Activated CD4-positive, CD25-positive, alpha-beta regulatory T cell treated with anti-CD3 and anti-CD28 coated beads, Interleukin-2, amount 50 U/mL, for 24 hours (primary cell): ENCODE measurements at places on chromosomes 13 and 19.

- ATAC-seq = no peak
These were observed 418.3 kb downstream of the DIAPH3 start for GRCh38 chr13:59745392-59745788.

GRCh38 chr19:4069331-4069959 is 2.7 kb upstream of the ZBTB7A start:
- ATAC-seq = no peak

DNA sequence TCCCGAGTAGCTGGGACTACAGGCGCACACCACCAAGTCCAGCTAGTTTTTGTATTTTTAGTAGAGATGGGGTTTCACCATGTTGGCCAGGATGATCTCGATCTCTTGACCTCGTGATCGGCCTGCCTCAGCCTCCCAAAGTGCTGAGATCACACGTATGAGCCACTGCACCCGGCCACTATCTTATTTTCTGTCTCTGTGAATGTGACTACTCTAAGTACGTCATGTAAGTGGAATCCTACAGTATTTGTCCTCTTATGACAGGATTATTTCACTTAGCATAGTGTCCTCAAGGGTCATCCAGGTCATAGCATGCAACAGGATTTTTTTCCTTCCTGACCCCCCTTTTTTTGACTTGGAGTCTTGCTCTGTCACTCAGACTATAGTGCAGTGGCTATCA is 4.8 kb upstream of the TMEM91 start:
- ATAC-seq = no peak

DNA sequence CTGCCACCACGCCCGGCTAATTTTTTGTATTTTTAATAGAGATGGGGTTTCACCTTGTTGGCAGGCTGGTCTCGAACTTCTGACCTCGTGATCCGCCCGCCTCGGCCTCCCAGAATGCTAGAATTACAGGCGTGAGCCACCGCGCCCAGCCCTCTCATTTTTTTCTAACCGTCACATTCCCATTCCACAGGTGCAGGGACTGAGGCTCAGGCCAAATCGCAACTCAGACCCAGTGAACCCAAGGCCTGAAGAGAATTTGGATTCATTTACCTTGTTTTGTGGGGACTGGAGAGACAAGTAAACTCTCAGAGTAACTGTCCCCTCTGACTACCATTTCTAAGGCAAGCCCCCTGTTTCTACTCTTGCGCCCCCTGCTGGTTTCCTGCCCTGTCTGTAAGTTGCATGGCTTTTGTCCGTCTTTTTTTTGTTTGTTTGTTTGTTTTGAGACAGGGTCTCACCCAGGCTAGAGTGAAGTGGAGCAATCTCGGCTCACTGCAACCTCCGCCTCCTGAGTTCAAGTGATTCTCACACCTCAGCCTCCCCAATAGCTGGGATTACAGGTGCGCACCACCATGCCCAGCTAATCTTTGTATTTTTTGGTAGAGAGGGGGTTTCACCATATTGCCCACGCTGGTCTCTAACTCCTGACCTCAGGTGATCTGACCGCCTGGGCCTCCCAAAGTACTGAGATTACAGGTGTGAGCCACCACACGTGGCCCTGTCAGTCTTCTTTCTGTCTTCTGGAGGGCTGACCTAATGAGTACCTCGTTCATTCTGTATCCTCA is 2.3 kb upstream of the STRN4 start:
- no peak for ATAC-seq

- no peak for ATAC-seq
These were observed 82.2 kb downstream of the MIPEP start for GRCh38 chr13:23806874-23807526.

- no peak for ATAC-seq
These were observed 6.8 kb upstream of the MRPS31 start for GRCh38 chr13:40777809-40778175.

- no peak for ATAC-seq
These were observed 465.0 kb downstream of the DCT start for GRCh38 chr13:94014461-94014860.

DNA sequence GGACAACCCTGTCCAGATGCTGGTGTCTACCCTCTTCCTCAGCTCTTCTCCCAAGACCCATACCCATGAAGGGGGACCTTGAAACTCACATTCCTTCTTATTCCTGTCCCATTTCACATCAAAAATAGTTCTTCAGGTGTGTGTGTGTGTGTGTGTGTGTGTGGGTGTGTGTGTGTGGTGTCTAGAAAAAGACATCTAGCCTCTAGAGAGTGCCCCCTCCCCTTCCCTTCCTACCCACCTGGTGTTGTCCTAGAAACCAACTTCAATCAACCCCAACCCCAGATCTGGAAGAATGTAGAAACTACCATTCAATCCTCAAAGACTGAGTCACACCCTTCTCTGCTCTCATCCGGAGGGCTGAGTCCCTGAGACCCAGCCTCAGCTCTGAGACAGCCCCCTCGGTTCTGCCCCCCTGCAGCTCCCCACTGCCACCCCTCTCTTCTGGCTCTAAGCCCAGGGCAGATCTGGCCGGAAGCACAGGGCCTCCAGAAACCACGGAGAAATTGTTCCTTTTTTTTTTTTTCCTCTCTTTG is 3.5 kb downstream of the KCNN4 start:
- ATAC-seq = no peak

- ATAC-seq = no peak
These were observed 101.6 kb downstream of the RGCC start for GRCh38 chr13:41558781-41559560.

DNA sequence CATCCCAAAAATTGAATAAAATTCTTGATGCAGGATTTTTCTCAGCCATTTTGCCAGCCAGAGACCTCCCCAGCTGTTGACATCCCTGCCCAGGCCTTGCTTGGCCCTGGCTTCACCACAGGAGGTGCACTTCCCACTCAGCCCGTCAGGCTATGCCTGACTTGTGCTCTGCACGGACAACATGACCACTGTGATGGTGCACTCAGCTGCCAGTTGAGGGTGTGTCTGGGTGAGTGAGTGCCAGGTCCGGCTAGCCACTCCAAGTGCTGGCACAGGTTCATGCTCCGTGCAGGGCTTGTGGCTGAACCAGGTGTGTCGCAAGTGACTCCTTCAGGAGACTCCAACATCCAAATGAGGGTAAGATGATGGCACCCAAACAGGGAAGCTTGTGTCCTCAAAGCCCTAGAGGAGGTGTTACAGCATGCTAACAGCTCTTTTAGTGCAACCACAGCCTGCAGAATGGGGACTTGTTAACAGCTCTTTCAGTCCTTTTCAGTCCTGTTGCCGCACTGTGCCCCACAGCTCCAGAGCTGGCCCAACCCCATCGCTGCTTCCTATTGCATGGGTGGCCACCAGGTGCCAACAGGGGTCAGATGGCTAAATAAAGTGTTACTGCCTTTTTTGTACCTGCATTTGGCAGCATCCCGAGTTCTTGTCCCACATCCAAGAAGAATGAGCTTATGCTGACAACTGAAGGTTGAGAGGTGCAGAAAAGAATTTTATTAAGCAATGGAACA is 380.7 kb downstream of the SLITRK5 start:
- ATAC-seq = no peak

- no peak for ATAC-seq
These were observed 1374.8 kb downstream of the PCDH9 start for GRCh38 chr13:65855242-65855805.

DNA sequence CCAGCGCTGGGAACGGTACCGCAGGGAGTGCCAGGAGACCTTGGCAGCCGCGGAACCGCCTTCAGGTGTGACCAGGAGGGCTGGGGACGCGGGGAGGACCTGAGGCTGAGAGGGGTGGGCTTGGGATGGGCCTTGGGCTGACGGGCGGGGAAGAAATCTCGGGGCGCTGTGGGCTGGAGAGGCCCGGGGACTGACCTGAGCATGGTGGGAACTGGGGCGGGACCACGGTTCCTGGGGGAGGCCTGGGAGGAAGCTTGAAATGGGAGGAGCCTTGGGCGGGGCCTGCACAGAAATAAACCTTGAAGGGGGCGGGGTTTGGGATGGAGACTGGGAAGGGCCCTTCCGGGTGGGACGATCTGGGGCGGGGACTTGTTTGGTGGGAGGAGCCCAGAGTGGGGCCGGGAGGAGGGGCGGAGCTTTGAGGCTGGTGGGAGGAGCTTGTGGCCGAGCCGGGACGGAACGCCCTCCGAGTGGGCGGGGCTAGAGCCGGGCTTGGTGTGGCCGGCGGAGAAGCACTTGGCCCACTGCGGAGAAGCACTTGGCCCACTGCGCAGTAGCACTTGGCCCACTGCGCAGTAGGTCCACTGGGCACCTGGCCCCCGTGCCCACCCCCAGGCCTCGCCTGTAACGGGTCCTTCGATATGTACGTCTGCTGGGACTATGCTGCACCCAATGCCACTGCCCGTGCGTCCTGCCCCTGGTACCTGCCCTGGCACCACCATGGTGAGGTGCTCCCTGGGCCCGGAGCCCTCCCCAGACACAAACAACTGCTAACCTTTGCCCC is 2.8 kb downstream of the GIPR start:
- no peak for ATAC-seq

- ATAC-seq = no peak
These were observed 827.7 kb upstream of the PCDH9 start for GRCh38 chr13:68057836-68058235.

- ATAC-seq = no peak
These were observed 174.3 kb downstream of the PTPRS start for GRCh38 chr19:5166262-5166661.

DNA sequence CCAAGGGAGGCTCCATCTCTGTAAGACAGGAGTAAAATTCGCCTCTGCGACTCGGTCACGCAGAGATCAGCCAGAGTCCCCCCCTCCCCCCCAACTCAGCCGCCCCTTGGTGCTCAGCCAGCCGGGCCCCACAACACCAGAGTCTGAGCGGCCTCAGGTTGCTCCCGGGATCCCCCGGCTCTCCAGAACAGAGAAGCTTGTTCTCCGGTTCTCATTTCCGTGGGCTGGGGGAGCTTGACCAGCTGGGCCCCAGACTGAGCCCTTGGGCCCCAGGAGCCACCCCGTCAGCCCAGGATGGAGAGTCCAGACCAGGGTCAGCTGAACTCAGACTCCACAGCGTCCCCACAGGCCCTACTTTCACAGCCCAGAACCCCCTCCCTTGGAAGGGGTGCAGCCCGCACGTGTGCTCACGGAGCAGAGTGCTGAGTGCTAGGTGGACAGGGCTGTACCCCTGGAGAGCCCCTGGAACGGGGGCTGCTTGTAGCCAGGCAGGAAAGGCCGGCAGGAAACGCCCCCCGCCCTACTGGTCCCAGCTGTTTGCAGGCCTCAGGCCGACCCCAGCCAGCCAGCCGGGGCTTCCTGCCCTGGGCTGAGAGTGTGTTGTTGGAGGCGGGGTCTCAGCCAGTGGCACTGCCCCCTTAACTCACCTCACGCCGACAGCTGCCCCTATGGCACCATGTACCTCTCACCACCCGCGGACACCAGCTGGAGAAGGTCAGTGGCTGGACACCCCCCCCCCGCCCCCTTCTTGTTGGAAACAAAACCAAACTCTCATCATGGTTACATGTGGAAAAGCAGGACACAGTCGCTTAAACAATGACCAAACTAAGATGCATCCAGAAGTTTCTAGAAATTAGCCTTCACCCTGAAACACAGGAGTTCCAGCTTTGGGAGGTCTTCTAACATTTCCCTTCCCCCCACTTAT is 44.4 kb downstream of the COMP start:
- no peak for ATAC-seq

- no peak for ATAC-seq
These were observed 216.9 kb downstream of the DNAJC15 start for GRCh38 chr13:43240278-43240677.

- ATAC-seq = no peak
These were observed 6.7 kb upstream of the CHERP start for GRCh38 chr19:16548956-16549355.

DNA sequence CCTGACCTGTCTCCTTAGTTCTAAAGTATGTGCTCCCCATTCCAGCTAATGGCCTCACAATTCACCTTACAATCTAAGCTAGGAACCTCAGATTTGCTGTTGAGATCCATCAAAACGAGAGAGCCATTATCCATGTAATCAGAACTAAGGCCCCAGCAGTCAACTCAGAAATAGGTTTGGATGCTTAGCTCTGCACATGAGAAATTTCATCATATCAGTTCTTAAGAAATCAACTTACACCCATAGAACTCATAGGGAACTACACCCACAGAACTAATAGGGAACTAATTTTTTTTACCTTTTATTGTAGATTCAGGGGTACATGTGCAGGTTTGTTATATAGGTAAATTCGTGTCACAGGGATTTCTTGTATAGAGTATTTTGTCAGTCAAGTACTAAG is 28.7 kb downstream of the CYSLTR2 start:
- ATAC-seq = no peak

GRCh38 chr13:40047322-40047771 is 391.9 kb downstream of the COG6 start:
- no peak for ATAC-seq

- ATAC-seq = no peak
These were observed 4.3 kb downstream of the FOSB start for GRCh38 chr19:45471931-45472562.

DNA sequence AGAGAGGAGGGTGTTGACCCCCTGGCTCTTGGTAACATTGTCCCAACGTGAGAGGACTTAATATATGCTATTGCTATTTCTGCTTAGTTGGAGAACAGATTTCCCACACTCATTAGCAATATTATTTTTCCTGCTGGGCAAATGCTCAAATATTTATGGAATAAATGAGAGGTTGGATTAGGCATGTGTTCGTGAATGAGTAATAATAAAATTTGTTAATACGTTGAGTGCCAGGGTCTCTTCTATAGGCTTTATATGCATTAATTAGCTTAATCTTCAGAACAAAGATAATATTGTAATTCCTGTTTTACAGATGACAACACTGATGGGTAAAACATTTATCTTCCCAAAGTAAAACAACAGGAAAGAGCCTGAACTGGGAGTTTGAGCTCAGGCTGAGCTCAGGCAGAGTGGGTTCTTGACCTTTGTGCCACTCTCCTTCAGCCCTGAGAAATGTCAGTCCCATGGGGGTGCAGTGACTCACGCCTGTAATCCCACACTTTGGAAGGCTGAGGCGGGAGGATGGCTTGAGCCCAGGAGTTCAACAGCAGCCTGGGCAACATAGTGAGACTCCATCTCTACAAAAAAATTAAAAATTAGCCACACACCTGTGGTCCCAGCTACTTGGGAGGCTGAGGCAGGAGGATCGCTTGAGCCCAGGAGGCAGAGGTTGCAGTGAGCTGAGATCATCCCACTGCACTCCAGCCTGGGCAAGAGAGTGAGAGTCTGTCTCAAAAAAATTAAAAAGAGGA is 1.2 kb downstream of the ZNF233 start:
- ATAC-seq = no peak

GRCh38 chr13:106919638-106920037 is 351.7 kb upstream of the ARGLU1 start:
- ATAC-seq = no peak

GRCh38 chr13:62320129-62321108 is 904.8 kb upstream of the PCDH20 start:
- no peak for ATAC-seq

GRCh38 chr19:27821418-27822018 is 1391.4 kb downstream of the UQCRFS1 start:
- ATAC-seq = no peak

DNA sequence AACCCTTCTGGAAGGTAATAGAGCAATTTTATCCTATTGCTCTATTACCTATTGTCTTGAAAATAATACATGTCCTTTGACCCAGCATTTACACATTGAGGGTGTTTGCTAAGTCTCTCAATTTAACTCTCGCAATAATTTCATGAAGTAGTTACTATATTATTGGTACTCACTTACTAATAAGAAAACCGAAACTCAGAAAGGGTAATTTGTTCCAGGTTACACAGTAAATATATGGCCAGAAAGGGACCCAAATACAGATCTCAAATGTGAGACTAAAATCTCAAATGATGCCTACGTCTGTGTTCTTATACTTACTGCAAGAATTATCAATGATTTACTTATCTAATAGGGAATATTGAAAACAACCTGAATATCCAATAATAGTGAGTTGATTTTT is 29.7 kb upstream of the FAM216B start:
- ATAC-seq = no peak
